Esophagus muscularis mucosa (tissue), 4 donors: ENCODE measurements at places on chromosomes 2 and 18.

DNA sequence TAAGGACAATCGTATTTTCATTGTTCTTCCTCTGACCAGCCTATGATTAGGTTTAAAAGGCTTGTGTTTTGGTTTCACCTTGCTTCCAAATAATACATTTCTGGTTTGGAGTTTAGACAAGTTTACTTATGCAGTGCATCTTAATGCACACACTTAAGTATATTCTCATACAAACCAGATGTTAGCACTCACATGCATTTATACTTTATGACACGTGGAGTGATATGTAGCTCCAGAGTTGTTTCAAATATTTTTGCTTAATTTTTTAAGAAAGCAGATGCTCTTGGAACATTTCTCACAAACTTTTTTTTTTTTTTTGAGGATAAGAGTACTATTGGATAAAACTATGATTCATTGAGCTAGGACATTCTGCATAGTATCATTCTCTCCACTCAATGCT is 109.9 kb downstream of the PDE1A start:
- no peak for DNase-seq

DNA sequence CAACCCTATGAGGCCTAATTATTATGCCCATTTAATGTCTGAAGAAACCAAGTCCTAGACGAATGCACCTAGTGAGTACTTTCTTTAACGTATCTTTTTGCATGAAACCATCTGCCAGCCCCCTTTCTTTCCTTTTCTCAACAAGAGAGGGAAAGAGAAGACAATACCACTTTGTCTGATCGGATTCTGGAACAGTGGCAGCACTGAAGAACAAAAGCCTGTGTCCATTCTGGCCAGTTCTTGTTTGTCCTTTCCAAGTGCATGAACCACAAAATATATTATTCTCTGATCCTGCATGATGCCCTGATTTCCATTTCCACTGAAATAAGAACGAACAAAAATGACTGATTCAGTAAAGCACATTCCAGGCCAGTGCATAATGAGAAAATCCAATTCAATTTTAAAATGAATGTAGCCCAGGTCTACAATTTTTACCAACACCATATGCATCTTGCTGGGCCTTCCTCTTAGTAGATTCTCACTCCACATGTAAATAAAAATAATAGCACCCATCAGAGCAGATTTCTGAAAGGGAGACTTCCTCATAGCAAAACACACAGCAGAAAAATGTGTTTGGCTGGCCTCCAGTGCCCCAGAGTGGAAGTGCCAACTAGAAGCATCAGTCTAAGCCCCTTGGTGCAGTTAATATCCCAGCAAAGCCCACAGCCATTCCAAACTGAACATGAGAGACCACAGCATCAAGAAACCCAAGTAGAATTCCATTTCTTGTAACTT is 422.6 kb upstream of the ID2 start:
- DNase-seq, result no peak

DNA sequence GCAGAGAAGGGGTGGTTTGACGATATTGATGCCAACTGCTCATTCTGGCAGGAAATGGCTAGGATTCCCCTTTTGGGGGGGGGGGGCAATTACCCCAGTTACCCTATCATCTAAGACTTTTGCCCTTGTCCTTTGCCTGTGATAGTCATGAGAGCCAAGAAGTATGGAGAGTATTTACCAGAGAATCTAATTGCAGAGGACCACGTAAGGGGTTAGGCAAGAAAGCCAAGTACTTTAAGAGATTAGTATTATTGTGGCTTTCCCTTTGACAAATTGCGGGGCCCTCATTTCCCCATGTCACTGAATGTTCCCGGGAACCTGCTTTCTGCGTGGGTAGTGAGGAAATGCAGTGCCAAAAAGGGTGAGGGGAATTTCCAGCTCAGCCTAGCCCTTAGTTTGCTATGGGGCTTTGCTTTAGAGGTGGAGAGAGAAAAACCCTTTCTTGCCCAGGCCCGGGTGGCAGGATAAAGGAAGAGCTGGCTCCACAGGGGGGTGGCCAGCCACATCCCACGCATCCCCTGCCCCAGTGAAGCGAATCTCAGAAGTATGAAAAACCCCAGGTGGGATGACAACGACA is 1.5 kb downstream of the AQP4 start:
- DNase-seq, result no peak

DNA sequence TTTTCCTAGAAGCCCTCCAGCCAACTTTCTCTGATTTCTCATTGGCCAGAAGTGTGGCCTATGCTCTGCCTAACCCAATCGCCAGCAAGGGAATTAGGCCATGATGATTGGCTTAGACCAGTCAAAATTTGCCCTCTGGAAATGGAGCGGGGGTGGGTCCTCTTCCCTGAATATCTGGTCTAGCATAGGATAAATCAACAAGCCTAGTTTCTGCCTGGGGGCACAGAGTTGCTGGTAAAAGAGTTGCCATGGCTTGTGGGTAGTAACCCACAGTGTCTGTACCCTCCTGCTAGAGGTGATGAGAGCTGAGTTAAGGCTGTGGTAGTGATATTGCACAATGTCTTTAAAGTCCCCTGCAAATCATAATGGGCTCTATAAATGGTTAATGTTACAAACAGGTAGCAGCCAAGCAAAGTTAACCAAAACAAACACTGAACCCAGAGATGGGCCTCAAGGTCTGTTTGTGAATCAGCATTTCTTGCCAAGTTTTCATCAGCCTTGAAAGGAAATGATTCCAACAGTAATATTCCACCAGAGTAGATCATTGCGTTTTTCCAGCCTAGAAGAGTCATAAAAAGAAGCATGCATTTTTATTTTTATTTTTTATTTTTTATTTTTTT is 19.3 kb downstream of the GALM start:
- DNase-seq, result no peak

DNA sequence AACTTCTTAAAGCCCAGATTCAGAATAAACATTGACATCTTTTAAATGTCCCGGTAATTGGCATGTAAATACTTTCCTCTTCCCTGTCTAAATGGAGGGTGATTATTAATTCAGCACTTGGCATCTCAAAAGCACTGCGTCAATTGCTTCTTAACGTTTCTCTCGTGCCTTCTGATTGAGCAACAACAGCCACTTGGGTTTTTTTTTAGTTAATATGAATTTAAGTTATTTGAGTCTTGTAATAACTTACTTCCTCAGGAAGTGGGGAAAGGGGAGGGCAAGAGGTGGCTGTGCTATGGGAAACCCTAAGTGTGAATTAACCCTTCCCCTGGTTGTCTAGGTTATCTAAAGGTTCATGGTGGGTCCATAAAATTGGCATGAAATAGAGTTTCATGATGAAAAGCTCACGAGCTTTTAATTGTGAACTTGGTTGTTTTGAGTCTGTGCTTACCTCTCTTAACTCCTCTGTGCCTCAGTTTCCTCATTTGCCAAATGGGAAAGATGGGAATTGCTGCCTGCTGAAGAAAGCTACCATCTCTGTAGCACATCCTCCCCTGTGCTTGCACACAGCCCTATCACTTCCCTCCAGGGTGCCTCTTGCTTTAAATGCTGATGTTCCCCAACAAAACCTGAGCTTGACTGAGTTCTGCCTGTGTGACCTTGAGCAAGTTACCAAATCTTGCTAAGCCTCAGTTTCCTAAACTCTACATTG is 126.3 kb upstream of the BCL2L11 start:
- DNase-seq, result no peak

GRCh38 chr2:163198972-163199371 is 360.4 kb upstream of the KCNH7 start:
- no peak for DNase-seq

DNA sequence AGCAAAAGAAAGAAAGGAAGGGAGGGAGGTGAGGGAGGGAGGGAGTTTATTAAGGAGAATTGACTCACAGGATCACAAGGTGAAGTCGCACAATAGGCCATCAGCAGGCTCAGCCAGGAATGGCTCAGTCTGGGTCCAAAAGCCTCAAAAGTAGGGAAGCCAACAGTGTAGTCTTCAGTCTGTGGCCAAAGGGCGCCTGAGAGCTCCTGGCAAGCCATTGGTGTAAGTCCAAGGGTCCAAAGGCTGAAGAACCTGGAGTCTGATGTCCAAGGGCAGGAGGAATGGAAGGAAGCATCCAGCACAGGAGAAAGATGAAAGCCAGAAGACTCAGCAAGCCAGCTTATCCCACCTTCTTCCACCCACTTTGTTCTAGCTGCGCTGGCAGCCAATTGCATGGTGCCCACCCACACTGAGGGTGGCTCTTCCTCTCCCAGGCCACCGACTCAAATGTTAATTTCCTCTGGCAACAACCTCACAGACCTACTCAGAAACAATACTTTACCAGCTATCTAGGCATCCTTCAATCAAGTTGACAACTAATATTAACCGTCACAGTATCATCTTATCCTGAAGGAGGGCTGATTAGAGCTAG is 5.8 kb upstream of the ACAA2 start:
- DNase-seq, result no peak

DNA sequence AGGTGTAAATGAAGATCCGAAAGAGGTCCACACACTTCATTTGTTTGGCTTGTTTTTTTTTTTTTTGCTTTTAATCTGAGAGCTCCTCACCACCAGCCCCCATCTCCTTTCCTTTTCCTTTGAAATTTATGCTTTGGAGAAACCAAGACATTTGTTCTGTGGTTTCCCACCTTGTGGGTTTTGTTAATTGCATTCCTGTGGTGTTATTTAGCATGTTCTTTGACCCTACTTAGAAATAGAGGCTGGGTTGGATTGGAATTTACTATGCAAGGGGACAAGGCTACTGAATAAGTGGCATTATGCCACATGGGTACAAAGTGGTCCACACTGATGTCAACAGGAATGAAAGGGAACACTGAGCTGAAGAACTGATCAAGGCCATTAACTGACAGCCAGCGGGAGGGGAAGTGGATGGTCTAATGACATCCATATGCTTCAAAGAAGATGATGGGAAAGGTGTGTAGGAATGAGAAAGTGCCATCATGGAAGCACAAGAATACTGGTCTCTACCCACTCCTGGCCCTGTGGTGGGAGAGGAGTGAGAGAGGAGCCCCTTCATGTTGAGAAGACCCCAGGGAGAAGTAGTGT is 8.9 kb downstream of the CCL20 start:
- no peak for DNase-seq

GRCh38 chr2:73968357-73968937 is 16.3 kb upstream of the TET3 start:
- DNase-seq, result no peak

GRCh38 chr18:21194871-21195771 is 46.9 kb upstream of the GREB1L start:
- no peak for DNase-seq

- DNase-seq, result no peak
Observed at GRCh38 chr2:56127010-56127409, 56.8 kb upstream of the CCDC85A start.

GRCh38 chr2:238159661-238160205 is 963 bp downstream of the ERFE start:
- no peak for DNase-seq
